ENCODE measurements at places on chromosomes 2 and 18.

- DNase-seq: no peak
Measured at GRCh38 chr2:8840475-8841091, 3.2 kb upstream of the KIDINS220 start.

GRCh38 chr2:47607005-47607679 is 175.8 kb upstream of the MSH6 start:
- DNase-seq: no peak

DNA sequence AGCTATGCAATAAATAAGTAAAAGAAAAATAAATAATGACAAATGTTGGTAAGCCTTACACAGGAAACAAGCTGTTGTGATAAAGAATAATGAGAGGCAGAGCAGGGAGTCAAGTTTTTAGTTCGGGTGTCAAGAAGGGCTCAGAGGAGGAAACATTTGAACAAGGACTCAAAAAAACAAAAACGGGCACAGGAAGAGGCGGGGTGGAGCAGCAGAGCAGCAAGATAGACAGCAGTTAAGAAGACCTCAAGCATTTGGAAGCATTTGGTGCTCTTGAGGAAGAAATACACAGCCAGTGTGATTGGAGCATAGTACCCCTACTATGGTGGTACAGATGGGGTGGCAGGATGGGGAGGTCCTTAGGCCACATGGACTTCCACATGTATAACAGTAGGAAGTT is 2.8 kb downstream of the TMEM169 start:
- DNase-seq: no peak

GRCh38 chr2:128639693-128640092 is 321.0 kb upstream of the HS6ST1 start:
- DNase-seq: no peak

- no peak for DNase-seq
Measured at GRCh38 chr2:3062476-3063260, 314.9 kb downstream of the EIPR1 start.

Measured in NCI-H2107 (cell line).